ENCODE measurements at places on chromosomes 13 and 19.
A peak's percentile ranks its signal among the peaks of the same experiment; 100 is the strongest.

DNA sequence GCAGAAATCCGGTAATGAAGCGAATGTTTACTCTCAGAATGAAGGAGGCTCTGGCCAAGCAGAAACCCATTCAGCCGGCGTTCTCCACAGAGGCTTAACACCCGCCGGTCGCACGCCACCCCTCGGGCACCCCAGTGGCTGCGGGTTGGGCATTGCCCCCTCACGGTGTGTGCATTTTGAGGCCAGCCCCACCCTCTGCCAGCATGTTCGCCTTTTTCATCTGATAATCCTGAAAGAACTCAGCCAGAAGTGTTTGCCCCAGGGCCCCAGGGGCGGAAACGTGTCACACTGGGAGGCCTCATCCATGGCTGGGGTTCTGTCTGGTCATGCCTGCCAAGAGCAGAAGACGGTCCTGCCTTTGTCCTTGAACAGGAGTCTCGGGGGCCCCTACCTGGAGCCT is 34.2 kb downstream of the COMP start:
- peak; percentile 83 for DNase-seq

DNA sequence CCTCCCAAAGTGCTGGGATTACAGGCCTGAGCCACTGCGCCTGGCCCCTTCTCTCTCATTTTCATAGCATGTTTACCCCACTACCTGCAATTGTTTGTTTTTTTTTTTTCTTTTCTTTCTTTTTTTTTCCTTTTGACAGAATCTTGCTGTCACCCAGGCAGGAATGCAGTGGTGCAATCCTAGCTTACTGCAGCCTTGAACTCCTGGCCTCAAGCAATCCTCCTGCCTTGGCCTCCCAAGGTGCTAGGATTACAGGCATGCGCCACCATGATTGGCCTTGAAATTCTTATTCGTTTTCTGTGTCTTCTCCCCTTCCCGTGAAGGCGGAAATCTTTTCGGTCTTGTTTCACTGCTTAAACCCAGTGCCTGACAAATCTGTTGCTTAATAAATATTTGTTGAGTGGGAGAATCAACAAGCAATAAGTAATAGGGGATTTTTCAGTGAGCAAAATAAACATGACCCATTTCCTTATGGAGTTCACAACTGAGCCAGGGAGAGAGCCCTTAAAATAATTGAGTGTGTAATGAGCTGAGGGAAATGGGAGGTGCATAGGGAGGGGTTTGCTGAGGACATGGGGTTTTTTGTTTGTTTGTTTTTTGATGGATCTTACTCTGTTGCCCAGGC is 1.8 kb upstream of the INSR start:
- DNase-seq = no peak

DNA sequence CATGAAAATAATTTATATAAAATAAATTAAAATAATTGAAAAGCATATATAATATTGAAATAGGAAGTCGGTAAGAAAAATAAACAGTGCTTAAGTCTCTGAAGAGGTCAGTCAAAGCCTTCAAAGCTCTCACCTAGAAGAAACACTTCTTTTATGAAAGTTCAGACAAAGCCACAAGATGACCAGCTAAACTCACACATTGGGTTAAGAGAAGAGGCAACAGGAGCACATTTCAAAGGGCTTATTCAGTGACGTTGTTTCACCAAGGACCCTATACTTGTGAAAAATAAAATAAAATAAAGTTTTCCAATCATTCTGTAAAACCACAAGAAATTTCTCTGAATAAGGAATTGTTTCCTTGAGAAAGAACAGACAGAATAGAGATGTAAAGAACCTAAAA is 2.5 kb upstream of the ITM2B start:
- DNase-seq = no peak

DNA sequence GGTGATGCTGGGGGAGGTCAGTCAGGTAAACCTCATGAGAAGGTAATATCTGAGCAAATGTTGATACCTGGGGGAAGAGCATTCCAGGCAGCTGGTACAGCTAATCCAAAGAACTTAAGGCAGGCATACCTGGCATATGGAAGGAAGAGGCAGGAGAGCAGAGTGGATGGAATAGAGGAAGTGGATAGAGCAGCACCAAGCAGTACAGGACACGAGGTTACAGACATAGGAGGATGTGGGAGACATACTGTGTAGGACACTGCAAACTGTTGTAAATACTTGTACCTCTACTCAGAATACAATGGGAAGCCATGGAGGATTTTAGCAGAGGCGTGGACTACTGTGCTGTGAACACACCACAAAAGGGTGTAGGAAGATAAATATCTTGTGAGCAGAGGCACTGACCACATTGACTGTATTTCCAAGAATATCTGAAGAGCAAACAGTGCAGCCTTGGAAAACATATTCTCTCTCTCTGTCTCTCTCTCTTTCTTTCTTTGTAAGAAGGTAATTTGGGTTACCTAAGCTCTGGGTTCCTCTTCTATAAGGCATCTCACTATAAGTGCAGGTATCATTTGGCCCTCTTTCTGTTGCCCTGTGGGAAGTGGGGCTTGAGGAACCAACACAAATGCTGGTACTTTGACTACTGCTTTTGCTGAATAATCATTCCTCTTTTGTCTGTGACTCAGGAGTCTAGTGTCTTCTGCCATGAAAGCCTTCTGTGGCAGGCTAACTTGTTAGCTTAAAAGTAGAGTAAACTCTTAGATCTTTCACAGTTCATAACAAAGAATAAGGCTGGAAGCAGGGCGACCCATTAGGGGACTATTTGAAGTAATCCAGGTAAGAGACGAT is 238.0 kb downstream of the VWA8 start:
- DNase-seq = no peak

DNA sequence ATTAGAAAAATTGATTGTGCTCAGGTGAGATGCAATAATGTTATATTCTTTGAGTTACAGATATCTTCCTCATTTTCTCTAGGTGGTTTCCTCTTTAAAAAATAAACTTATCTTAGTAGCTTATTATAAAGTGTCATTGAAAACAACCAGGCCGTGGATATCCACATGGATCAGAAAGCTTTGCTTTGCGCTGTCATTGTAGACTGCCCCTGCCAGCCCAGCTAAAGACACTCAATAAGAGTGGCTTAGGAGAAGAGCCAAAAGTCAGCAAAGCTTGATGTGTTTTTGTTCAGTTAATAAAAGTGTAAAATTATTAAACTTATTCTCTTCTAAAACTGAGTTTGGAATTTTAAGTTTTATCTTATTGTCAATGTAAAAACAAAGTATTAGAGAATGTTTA is 34.4 kb downstream of the TPP2 start:
- DNase-seq = peak; percentile 11

GRCh38 chr13:47548294-47548840 is 452.7 kb downstream of the SUCLA2 start:
- DNase-seq = no peak

GRCh38 chr19:18588611-18589379 is at the start of gene REX1BD:
TSS of gene REX1BD (plus strand) at chr19:18588798. CDS start at chr19:18588802, 4 bp downstream.
- DNase-seq = peak; percentile 87

DNA sequence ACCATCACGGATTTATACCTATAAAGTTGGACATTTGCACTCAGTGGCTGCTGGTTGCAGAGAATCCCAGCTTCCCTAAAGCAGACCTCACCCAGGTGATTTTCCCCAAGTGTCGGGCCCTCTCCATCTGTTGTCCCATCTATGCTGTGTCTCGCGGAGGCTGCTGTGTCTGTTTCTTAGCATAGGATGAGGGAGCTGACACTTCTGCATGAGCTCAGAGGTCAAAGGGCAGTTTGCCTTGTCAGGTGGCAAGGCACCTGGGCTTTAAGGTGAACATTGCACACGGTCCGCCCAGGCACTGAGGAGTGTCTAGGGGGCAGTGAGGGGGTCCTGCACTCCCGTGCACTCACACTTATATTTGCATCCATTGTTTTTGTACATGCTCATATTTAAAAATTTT is 151.6 kb downstream of the ZIC5 start:
- DNase-seq = no peak

GRCh38 chr13:99313501-99313900 is 6.3 kb upstream of the GPR183 start:
- DNase-seq = no peak

DNA sequence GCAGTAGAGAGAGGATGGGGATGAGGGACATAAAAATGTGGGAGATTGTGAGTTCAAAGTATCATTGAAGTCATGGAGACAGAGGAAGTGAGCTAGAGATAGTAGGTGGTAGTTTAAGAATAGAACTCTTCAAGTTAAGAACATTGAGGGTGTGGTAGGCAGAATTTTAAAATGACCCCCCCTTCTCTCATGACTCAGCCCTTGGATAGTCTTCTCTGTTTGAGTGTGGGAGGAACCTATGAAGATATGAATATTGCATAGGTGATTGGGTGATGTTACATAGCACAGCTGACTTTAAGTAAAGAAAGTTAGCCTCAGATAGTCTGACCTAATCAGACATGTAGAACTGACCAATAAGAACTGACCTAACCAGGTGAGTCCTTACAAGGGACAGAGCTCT is 418.6 kb downstream of the FOXO1 start:
- DNase-seq = no peak

DNA sequence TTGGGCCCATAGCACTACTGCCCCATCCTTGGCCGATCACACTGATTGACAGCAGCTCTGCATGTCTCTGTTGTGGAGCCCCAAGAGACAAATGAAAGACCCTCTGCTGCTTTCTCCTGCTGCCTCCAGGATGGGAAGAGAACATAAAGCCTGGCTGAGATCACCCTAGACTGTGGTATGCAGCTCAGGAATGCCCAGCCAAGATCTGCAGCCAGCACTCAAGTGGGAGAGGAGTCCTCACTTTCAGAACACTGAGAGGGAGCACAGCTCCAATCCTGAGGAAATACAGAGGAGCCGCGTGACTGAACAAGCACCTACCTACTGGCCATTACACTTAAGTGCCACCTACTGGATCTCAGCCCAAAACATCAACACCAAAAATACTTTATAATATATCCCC is 203.0 kb downstream of the POSTN start:
- DNase-seq = no peak

DNA sequence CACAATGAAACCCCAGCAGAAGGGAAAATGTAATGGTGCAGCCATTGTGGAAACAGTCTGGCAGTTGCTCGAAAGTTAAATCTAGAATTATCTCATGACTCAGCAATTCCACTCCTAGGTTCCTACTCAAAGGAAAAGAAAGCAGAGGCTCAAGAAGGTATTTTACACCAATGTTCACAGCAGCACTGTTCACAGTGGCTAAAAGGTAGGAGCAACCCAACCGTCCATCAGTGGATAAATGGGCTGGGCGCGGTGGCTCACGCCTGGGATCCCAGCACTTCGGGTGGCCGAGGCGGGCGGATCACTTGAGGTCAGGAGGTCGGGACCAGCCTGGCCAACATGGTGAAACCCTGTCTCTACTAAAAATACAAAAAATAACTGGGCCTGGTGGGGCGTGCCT is 25.9 kb downstream of the ZFR2 start:
- DNase-seq = no peak

- peak; percentile 5 for DNase-seq
These were observed 221.8 kb upstream of the UBL3 start for GRCh38 chr13:30071969-30072817.

DNA sequence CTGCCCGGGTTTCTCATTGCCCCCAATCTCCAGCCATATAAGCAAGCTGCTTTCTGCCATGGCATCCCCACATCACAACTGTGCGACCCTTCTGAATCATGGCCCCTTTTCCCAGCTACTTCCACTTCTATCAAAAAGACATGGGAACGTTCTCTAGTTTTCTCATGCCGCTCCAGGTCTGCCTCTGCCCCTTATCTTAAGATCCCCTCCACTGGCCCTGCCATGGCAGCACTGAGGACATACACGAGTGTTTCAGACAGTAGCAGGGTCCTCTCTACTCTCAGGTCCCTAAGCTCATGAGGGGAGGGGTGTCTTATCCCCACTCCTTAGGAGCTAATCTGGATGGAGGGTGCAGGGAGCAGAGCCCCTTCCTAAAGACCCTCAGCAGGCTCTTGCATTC is 5.5 kb upstream of the AMER2 start:
- no peak for DNase-seq

- peak; percentile 76 for DNase-seq
These were observed 53.0 kb upstream of the ZNF254 start for GRCh38 chr19:24033963-24034342.

GRCh38 chr19:14555918-14556661 is 15.8 kb downstream of the NDUFB7 start:
- DNase-seq = no peak

GRCh38 chr19:7078008-7078407 is 8.5 kb downstream of the ZNF557 start:
- DNase-seq = no peak

- DNase-seq = no peak
These were observed 3.0 kb upstream of the IGFL1 start for GRCh38 chr19:46226438-46226973.

GRCh38 chr19:11446652-11447301 is 11.3 kb downstream of the PRKCSH start:
- DNase-seq = peak; percentile 23

GRCh38 chr19:16449330-16449961 is 22.3 kb downstream of the EPS15L1 start:
- no peak for DNase-seq

DNA sequence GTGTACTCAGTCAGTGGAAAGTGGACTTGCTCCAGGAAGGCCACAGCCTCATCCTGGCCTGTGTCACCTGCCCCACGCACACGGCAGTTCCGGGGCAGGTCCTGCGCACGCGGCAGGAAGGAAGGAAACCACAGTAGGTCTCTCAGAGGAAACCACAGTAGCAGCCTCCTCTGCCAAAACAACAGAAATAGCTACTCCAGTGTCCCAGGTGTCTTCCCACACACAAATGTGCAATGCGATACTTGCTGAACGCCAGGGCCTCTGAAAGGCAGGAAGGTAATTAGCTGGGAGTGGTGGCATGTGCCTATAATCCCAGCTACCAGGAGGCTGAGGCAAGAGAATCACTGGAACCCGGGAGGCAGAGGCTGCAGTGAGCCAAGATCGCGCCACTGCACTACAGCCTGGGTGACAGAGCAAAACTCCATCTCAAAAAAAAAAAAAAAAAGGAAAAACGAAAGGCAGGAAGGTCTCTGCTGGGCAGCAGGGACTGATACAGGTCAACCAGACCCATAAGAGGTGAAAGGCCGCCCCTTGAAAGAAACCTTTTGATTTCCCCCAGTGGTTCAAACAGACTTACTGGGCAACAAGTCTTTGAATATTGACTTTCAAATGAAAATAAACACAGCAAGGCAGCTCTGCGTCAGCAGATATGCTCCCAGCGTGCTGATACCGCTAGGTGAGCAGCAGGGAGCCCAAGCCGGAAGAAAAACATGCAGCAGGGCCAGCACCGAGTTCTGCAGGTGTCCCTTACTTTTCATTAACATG is 49.5 kb downstream of the CRYL1 start:
- DNase-seq = no peak

GRCh38 chr13:103263448-103263847 is 197.2 kb upstream of the SLC10A2 start:
- no peak for DNase-seq

- DNase-seq = no peak
These were observed 5.3 kb downstream of the PDCD2L start for GRCh38 chr19:34409189-34410164.

GRCh38 chr19:13215572-13216380 is 65.6 kb downstream of the IER2 start:
- DNase-seq = no peak

DNA sequence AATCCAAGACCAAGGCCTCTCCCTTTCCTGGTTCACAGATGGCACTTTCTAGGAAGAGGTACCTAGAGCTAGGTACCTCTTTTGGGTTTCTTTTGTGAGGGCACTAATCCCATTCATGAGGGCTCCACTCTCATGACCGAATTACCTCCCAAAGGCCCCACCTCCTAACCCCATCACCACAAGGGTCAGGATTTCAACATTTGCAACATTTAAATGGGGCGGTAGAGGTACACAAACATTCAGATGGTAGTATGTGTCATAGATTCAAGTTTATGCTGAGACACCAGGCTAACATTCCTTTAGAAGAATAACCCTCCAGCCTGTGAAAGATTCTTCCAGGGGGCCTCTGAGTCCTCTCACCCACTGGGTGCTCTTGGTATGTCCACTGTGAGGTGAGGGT is 116.3 kb downstream of the FOXO1 start:
- DNase-seq = no peak

Data from umbilical cord (tissue), 2 donors.